MCF 10A (cell line): ENCODE measurements at places on chromosomes 12 and 14.
A peak's percentile ranks its signal among the peaks of the same experiment; 100 is the strongest.

- H3K36me3 ChIP-seq: peaks cover 19% of the 10 kb centered on the region
- peak overlapping the region; percentile 74 for H3K27ac ChIP-seq
- no peak overlapping the region for H3K4me3 ChIP-seq
- no peaks in the 10 kb centered on the region for H3K27me3 ChIP-seq
Observed at GRCh38 chr12:32549675-32550079, 129.4 kb upstream of the DNM1L start.

DNA sequence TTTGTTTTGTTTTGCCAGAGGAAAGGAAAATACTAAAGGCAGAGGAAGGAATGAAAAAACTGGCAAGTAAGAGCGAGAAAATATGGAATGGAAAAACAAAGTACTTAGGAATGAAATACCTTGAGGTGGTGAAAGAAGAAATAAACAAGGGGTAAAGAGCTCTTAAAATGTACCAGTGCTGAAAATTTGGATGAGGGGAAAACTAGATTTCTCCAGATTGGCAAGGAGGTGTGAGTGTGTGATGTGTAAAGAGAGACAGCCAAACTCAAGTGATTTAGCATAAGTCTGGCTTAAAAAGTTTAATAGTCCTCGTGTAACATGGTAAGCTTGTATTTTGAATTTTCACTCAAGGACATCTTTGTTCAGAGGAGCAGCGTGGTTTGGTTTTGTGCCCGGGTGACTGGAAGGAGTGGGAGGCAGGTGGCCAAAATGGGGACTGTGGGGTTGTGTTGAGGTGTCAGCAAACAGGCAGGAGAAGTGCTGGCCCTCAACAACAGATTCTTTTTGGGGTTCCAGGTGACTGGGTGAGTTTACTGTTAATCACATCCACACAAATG is 102.7 kb downstream of the DACT1 start:
- DNase-seq: no peak
- peaks cover 6% of the 10 kb centered on the region for H3K36me3 ChIP-seq
- no peak overlapping the region for H3K4me3 ChIP-seq

DNA sequence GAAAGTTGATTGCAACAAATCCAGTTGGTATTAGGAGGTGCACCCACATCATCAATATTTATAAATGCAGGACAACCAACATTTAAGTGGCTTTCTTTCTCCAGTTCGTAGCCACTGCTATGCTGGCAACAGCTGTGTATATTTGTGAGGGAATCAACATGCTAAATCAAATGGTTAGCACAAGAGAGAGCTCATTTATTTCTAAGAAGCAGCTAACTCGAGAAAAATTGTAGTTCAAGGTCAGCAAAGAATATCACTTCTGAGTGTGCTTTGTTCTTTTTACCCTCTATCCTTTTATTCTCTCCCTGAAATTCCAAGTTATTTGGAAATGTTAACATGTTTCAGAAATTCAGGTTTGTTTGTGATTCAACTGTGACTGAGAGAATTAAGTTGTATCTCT is 137.3 kb downstream of the NAV3 start:
- no peak for DNase-seq
- H3K4me3 ChIP-seq: no peak overlapping the region

DNA sequence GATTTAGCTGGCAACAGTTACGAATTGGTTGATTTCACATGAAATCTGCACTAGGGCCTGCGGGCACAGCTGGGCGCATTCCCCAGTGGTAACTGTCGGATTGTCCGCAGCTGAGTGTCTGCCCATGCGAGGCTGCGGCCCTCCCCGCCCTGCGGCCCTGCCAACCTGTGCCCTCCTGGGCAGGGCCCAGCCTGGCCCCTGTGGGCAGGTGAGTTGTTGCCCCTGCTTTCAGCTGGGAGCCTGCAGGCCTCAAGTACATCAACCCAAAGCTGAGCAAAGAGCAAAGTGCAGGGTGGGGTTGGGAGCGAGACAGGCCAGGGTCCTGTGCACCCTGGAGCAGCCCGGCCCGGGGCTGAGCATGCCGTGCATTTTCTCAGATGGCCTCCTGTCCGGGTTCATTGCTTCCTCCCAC is 89.1 kb downstream of the ADGRD1 start:
- H3K36me3 ChIP-seq: no peaks in the 10 kb centered on the region
- H3K27ac ChIP-seq: no peak overlapping the region
- H3K4me1 ChIP-seq: no peaks in the 10 kb centered on the region
- H3K27me3 ChIP-seq: peaks cover 20% of the 10 kb centered on the region
- H3K4me3 ChIP-seq: no peak overlapping the region

- DNase-seq: no peak
- no peaks in the 10 kb centered on the region for H3K4me1 ChIP-seq
- no peaks in the 10 kb centered on the region for H3K36me3 ChIP-seq
- H3K27me3 ChIP-seq: no peaks in the 10 kb centered on the region
Observed at GRCh38 chr14:66381755-66382154, 104.4 kb upstream of the CCDC196 start.

- no peaks in the 10 kb centered on the region for H3K4me1 ChIP-seq
- H3K27ac ChIP-seq: no peak overlapping the region
- no peaks in the 10 kb centered on the region for H3K27me3 ChIP-seq
- H3K4me3 ChIP-seq: no peak overlapping the region
- no peak for DNase-seq
Observed at GRCh38 chr12:59230334-59230733, 310.0 kb upstream of the LRIG3 start.

DNA sequence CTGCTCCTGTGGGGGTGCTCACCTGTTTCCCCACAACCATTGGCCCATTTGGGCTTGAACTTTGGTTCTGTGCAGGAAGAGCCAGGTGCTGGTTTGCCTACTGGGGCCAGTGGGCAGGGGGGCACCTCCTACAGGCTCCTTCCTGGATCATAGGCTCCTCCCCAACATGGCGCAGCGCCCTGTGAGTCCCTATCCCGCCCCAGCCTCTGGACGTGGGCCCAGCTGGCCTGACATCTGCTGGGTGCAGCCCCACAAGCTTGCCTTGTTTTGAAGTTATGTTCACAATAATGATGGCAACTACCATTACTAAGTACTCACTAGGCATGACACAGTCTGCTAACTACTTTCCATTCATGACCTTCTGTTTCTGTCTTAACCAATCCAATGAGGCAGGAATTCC is 147.8 kb downstream of the RBM19 start:
- no peak for DNase-seq
- H3K27me3 ChIP-seq: no peaks in the 10 kb centered on the region
- no peaks in the 10 kb centered on the region for H3K4me1 ChIP-seq
- no peak overlapping the region for H3K27ac ChIP-seq

DNA sequence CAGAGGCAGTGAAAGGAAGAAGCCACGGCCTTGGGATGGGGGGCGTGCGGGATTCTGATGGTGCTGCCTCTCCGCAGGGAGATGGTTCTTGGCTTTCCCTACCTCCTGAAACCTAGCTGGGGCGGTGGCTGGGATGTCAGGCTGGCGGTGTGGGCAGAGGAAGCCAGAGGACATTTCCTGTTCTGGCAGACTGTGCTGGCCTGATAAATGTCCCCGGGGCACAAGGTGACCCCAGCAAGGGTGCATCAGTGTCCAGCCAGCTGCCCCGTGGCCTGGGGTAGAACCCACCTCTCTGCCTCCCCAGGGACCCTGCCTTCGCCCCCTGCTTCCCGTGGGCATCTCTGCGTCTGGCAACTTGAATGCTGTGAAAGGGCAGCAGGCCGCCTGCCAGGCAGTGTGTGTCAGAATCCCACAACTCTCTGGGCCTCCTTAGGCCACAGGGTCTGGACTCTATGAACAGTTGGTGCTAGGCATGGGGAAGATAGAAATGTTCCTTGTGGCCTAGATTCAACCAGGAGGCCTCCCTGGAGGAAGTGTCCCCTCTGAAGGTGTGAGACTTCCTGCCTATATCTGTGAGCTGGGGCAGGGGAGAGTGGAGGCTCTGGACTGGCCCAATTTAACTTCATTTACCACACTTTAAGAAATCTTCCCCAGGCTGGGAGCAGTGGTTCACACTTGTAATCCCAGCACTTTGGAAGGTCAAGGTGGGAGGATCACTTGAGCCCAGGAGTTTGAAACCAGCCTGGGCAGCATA is 4.9 kb downstream of the SH2B3 start:
- H3K36me3 ChIP-seq: no peaks in the 10 kb centered on the region
- DNase-seq: no peak
- no peaks in the 10 kb centered on the region for H3K27me3 ChIP-seq

- H3K4me1 ChIP-seq: peaks cover 12% of the 10 kb centered on the region
- H3K4me3 ChIP-seq: no peak overlapping the region
- no peaks in the 10 kb centered on the region for H3K36me3 ChIP-seq
- no peaks in the 10 kb centered on the region for H3K27me3 ChIP-seq
Observed at GRCh38 chr14:64623554-64624165, 73.9 kb downstream of the PPP1R36 start.

GRCh38 chr12:113069751-113070116 is 13.2 kb downstream of the DTX1 start:
- H3K4me1 ChIP-seq: peaks cover 6% of the 10 kb centered on the region
- no peaks in the 10 kb centered on the region for H3K36me3 ChIP-seq
- no peak overlapping the region for H3K27ac ChIP-seq
- DNase-seq: no peak

GRCh38 chr14:66476964-66477363 is 9.2 kb upstream of the CCDC196 start:
- H3K36me3 ChIP-seq: no peaks in the 10 kb centered on the region
- H3K4me3 ChIP-seq: no peak overlapping the region
- H3K27ac ChIP-seq: no peak overlapping the region
- no peaks in the 10 kb centered on the region for H3K27me3 ChIP-seq
- H3K4me1 ChIP-seq: no peaks in the 10 kb centered on the region
- DNase-seq: peak; percentile 53

DNA sequence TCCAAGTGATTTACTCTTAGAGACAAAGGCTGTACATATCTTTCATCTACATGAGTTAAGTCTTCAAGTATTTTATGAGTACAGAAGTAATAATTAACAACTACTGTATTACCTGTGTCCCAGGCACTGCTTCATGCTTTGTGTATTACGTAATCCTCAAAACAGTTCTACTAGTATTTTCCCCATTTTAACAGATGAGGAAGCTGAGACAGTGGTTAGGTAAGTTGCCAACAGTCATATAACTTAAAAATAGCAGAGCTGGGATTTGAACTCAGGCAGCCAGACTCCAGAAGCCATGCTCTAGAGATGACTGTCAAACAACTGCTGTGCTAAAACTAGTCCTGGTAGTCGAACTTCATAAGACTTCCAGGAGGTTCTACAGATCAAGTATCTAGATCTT is 10.7 kb downstream of the TRMT5 start:
- H3K27ac ChIP-seq: no peak overlapping the region
- DNase-seq: no peak
- no peaks in the 10 kb centered on the region for H3K4me1 ChIP-seq
- no peak overlapping the region for H3K4me3 ChIP-seq
- H3K36me3 ChIP-seq: peaks cover 24% of the 10 kb centered on the region

DNA sequence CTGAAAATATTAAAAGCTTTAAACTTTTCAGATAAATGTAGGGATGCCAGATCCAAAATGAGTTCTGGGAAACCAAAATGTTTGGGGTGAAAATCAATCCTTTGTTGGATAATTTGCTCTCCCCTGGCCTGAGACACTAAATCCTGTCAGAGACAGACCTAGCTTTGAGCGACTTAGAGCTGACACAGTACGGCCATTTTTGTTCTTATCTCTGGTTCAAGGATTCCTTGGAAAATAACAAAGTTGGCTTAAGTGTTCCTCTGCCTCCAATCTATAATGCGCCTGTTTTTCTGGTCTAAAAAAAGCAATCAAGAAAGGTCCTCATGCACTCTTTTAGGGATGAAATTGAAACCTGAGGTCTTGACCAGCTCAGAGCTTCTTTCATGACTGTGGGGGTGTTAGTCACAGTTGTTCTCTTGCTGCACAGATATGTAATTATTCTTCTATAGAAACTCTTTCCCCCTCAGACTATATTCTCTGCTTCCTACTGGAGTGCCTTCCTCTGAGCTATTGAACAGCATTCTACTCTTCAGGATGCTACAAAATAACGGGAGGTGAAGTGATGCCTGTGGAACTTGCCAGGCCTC is 52.3 kb upstream of the EGLN3 start:
- no peaks in the 10 kb centered on the region for H3K27me3 ChIP-seq
- peaks cover 7% of the 10 kb centered on the region for H3K36me3 ChIP-seq
- DNase-seq: no peak
- no peak overlapping the region for H3K27ac ChIP-seq

DNA sequence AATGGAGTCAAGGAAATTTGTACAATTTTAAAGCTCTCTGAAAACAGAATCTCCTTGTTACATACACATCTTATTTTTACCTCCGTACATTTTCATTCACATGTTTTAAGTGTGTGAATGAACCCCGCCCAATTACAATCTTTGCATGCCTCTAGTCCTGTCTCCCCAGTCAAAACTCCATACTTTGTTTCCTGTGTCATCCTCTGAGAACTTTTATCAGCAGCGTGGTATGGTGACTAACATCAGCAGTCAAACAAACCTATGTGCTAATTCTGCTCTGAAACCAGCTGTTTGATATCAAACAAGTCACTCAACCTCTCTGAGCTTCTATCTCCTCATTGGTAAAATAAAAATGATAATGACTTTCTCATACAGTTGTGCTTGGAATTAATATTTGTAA is 15.8 kb upstream of the ERGIC2 start:
- H3K36me3 ChIP-seq: peaks cover 25% of the 10 kb centered on the region
- H3K4me3 ChIP-seq: no peak overlapping the region
- no peak overlapping the region for H3K27ac ChIP-seq
- peaks cover 5% of the 10 kb centered on the region for H3K4me1 ChIP-seq

GRCh38 chr12:66899588-66899987 is 220.7 kb upstream of the GRIP1 start:
- DNase-seq: no peak
- no peak overlapping the region for H3K4me3 ChIP-seq
- no peaks in the 10 kb centered on the region for H3K36me3 ChIP-seq
- no peak overlapping the region for H3K27ac ChIP-seq

DNA sequence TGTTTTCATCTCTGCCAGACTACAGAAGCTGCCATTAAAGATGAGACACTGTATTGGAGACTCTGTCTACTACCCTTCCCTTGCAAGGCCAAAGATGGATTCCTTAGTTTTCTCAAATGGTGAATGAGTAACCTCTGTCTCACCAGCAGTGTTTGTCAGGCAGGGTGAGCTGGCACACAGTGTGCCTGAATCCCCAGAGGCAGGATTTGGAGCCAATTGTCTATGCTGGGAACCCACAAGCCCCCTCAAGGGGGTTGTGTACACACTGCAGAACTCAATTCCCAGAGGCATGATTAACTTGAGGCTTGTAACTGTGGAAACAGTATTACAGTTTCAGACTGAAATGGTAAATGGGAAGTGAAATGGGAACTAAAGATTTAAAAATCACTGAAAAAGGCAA is 136.8 kb upstream of the PTPRB start:
- H3K4me3 ChIP-seq: no peak overlapping the region
- peak overlapping the region; percentile 74 for H3K27ac ChIP-seq
- no peaks in the 10 kb centered on the region for H3K36me3 ChIP-seq
- DNase-seq: peak; percentile 35
- no peaks in the 10 kb centered on the region for H3K27me3 ChIP-seq

- DNase-seq: no peak
- no peak overlapping the region for H3K27ac ChIP-seq
- no peaks in the 10 kb centered on the region for H3K36me3 ChIP-seq
- no peak overlapping the region for H3K4me3 ChIP-seq
Observed at GRCh38 chr12:52681526-52682380, 1.5 kb upstream of the KRT1 start.

GRCh38 chr14:63308723-63309317 is 9.9 kb downstream of the GPHB5 start:
- H3K4me3 ChIP-seq: no peak overlapping the region
- H3K36me3 ChIP-seq: no peaks in the 10 kb centered on the region
- peak; percentile 38 for DNase-seq
- H3K4me1 ChIP-seq: peaks cover 6% of the 10 kb centered on the region
- peaks cover 11% of the 10 kb centered on the region for H3K27me3 ChIP-seq
- H3K27ac ChIP-seq: no peak overlapping the region
